ENCODE measurements at places on chromosomes 16 and 17.

- no peak for DNase-seq
Observed at GRCh38 chr16:21233521-21234150, at the start of gene ANKS4B. Gene ANKS4B, plus strand, starts transcription at chr16:21233699. Its CDS starts 39 bp downstream, at chr16:21233738.

DNA sequence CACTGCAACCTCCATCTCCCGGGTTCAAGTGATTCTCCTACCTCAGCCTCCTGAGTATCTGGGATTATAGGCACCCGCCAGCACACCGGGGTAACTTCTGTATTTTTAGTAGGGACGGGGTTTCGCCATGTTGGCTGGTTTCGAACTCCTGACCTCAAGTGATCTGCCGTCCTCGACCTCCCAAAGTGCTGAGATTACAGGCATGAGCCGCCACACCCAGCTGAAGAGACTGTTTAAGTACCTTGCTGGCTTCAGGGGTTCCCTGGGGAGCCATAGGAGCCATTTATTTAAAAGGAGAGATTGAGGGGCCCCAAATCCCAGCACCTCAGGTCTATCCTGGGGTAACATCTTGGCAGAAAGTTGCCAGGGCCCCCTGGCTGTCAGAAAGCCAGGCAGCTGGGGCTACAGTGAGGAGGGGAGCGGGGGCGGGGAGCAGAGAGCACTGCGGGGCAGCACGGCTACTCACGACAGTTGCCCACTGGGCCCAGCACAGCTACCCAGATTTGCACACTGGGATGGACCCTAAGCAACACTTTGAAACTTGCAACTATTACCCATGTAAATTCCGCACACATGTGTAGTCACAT is 1.6 kb downstream of the SNAI3 start:
- no peak for DNase-seq

- no peak for DNase-seq
Observed at GRCh38 chr17:27764589-27764988, 35.7 kb downstream of the NOS2 start.

GRCh38 chr16:58530179-58530578 is 14.9 kb downstream of the SETD6 start:
- no peak for DNase-seq

DNA sequence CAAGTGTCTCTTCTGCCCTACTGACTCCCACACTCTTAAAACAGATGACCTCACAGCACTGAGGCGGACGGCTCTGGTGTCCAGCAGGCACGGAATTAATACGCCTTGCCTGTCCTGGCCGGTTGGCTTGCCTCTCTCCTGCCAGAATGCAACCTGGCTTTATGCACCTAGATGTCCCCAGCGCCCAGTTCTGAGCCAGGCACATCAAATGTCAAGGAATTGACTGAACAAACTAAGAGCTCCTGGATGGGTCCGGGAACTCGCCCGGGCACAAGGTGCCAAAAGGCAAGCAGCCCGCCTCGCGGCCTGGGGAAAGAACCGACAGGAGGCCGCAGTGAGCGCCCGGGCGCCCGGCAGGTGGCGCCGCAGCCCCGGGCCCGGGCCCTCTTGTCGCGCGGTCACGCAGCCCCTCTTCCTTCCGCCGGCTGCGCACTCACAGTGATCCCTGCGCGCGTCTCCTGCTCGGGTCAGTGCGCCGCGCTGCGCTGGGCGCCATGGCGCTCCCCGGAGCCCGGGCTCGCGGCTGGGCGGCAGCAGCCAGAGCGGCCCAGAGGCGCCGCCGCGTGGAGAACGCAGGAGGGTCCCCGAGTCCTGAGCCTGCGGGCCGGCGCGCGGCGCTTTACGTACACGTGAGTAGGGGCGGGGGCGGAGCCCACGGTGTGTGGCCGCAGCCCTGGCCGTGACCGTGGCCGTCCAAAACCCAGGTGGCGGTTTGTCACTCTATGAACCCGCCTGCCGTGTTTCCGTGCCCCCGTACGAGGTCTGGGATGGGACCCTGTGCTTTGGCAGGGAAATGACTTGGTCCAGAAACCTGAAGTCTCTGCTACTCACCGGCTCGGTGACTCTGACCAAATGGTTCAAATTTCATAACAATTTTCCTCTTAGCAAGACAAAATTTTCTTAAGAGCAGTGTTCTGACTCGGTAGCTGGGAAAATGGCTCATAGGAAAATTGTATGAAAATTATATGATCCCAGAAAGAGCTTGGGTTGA is at the start of gene RSAD1:
Gene RSAD1 (plus strand): TSS at position 470 of the 991 bp plus-strand sequence. CDS start 25 bp downstream, at position 495.
- DNase-seq = peak; percentile 78

- DNase-seq = no peak
Observed at GRCh38 chr17:8585911-8586310, 44.6 kb downstream of the MYH10 start.

DNA sequence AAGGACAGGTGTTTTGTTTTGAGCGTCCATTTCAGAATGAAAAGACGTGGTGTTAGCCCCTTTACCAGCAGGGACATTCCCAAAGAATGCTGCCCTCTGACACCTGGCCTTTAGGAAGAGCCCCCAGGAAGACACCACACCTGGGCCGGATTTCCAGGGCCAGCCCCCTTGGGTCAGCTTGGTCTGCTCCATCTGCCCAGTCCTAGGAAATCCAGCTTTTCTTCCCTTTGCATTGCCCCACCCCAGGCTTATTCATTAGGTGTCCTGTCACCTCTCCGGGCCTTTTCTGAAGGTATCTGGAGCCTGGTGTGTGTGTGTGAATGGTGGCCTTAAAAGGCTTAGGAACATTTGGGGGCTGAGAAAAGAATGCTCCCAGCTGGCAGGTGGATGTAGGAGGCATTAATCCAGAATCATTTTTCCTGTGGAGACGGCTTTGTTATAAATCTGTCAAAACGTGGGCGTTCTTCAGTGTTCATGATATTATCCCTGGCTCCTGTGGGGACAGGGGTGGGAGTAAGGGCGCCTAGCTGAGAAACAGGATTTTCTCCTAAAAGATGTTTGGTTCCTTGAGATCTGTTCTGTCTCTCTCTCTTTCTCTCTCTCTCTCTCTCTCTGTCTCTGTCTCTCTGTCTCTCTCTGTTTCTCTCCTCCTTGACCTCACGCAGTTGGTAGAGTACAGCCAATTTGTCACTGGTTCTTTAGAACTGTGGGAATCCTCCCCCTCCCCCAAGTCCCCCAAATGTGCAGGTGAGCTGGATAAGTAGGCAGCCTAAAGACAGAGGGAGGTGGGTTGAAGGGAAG is 84.0 kb downstream of the NTN1 start:
- DNase-seq = no peak

DNA sequence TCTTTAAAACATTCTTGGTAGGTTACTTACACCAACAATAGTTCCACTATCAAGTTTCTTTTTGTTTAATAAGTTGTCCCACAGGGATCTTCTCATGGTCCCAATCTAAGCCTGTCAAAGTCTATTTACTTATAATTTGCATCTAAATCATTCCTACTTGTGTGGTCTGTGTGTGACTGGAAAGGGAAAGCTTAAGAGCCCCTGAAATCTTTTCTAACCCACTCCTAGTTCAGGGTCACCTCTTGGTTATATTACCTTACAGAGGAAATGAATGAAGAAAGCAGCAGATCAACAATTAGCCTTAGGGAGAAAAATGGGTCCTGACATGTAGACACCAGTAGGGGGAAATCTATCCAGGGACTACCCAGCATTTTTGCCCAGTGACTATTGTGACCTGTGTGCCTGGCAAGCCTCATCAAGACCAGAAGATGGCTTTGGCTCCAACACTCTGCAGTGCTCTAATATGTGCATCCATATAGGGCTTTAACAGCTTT is 110.4 kb upstream of the HAS3 start:
- DNase-seq = no peak

DNA sequence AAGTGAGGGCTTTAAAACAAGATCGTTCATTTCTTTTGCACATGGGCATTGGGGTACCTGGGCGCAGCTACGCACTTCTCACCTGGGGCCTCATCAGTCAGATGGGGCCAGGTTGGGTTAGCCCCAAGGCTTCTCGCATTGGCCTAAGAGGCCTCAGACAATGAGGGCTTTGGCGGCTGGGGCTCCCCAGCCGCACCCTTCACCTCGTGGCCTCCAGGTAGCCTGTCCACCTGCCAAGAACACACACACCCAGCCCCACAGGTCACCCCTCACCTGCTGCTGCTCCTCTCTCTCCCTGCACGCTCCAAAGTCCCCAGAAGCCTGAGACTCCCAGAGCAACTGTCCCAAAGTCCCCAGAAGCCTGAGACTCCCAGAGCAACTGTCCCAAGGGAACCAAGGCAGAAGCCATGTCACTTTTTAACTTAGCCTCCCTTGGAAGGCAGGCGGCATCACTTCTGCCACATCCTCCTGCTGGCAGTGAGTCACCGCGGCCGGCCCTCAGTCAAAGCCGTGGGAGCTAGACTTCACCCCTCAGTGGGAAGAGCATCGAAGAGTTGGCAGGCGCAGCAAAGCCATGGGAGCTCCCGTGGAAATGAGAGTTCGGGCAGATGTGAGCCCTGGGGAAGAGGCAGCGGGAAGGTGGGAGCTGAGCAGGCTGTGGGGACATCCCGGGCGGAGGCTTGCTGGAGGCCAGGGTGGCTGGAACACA is 78.9 kb upstream of the PLCG2 start:
- no peak for DNase-seq

- DNase-seq = no peak
Observed at GRCh38 chr17:81049973-81050551, 15.1 kb downstream of the BAIAP2 start.

GRCh38 chr17:40561871-40562611 is 3.2 kb downstream of the CCR7 start:
- no peak for DNase-seq

DNA sequence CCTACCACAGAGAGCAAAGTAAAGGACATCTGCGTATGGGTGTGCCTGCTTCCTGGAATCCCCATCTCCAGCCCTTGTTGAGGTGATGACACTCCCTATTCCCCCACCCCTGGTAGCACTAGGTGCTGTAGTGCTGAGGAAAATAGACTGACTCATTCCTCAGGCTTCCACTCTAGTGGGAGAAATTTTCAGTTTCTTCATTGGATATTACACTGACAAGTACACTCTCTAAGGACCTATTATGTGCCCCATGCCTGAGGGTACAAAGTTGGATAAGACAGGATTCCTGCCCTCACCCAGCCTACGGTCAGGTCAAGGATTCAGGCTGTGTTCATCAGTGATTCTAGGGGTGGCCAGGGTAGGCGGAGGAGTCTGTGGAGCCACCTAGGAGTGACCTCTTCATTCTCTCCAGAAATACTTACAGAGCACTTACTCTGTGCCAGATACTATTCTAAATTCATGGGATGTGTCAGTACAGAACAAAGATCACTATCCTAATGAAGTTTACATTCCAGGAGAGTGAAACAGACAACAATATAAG is 4.5 kb upstream of the ZC3H7A start:
- DNase-seq = no peak

DNA sequence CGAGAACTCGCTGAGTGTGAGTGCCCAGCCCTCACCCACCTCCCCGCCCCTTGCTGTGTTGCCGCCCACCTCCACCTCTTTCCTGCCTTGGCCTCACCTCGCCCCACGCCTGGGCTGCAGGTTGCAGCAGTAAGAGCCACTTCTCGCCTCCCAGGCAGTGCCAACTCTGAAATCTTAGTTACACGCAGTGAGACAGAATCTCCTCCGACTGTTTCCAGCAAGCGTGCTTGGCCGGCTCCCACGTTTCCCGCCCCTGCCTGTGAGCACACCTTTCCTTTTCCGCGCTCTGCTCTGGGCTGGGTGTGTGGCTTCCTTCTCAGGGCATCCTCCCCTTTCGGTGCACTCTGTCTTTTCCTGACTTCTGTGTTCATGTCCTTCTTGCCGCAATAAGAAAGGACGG is 5.7 kb downstream of the ENGASE start:
- DNase-seq = no peak

DNA sequence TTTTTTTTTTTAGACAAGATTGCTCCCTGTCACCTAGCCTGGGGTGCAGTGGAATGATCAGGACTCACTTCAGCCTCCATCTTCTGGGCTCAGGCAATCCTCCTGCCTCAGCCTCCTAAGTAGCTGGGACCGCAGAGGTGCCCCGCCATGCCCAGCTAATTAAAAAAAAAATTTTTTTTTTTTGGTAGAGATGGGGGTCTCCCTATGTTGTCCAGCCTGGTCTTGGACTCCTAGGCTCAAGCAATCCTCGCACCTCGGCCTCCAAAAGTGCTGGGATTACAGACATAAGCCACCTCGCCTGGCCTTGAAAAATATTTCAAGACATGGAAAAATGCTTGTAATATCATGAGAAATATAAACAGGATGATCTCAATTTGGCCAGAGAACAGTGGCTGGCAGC is 42.9 kb downstream of the HAPSTR1 start:
- no peak for DNase-seq

GRCh38 chr16:8986111-8986510 is 22.4 kb upstream of the USP7 start:
- DNase-seq = no peak

GRCh38 chr17:81607431-81607830 is 29.5 kb downstream of the NPLOC4 start:
- DNase-seq = no peak

DNA sequence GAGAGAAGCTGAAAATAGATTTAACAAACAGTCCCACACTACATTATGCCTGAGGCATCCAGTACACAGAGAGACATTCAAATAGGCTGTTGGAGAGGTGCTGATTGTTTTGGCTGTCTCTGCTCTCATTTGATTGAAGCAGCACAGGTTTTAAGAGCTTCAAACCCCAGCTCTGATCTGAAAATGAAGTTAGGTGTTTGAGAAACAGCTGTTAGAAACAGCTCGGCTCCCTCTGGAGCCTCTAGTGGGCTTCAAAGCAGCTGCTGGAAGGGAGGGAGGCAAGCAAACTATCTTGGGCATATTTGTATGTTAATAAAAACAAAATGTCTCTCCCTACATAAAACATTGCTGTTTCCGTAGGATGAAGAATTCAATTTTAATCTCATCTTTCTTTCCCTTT is 607.3 kb upstream of the GOT2 start:
- DNase-seq = no peak

- no peak for DNase-seq
Observed at GRCh38 chr17:48619826-48620449, 4.8 kb upstream of the HOXB8 start.

GRCh38 chr16:76207270-76207669 is 69.9 kb upstream of the CNTNAP4 start:
- DNase-seq = no peak
